Glutamatergic neuron (in vitro differentiated cells): ENCODE measurements at places on chromosomes 2 and 18. TPM values are rescaled to one million over a fixed set of nuclear protein-coding genes. Genes with fewer than 3 reads are reported as not detected.

GRCh38 chr2:190459881-190460280 lies 51.7 kb downstream of the MFSD6 start:
- DNase-seq = no peak

DNA sequence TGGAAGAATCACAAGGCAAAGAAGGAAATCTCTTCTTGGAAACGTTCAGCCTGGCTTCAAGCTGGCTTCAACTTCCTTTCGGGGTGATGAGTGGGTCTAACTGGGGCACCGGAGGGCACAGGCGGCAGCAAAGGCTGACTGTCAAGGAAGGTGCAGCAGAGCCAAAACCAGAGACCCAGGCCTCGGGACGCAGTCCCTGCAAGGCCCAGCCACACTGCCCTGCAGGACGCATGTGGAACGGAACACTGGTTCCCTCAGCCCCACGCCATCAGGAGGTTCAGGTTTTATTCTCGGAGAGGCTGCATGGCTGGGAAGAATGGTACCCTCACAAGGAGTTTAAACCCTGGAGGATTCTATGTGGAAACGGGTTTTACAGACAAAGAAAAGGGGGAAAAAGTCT lies 165.5 kb downstream of the HDAC4 start:
- DNase-seq = no peak

- no peak for DNase-seq
These were observed 42.3 kb upstream of the MYO1B start for GRCh38 chr2:191202881-191203397.

DNA sequence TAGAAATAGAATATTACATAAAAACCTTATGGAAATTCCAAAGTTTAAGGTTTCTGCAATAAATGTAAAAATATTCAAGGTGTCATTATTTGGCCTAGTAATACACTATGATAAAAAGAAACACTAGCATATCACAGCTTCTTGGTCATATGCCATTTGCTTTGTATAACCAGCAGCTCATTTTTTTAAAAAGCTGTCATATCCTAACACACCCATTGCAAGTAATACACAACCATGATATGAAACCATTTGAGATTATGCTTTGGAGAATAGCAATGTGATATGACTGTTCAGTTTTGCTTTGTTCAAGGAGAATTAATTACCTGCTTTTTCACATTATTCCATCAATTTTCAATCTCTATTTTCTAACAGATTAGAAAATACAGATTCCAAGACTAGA lies 149.0 kb downstream of the IKZF2 start:
- DNase-seq = no peak

- DNase-seq = no peak
These were observed 257.0 kb downstream of the MREG start for GRCh38 chr2:215756346-215756730.

DCC gene
- total RNA-seq = 5.6 TPM

DNA sequence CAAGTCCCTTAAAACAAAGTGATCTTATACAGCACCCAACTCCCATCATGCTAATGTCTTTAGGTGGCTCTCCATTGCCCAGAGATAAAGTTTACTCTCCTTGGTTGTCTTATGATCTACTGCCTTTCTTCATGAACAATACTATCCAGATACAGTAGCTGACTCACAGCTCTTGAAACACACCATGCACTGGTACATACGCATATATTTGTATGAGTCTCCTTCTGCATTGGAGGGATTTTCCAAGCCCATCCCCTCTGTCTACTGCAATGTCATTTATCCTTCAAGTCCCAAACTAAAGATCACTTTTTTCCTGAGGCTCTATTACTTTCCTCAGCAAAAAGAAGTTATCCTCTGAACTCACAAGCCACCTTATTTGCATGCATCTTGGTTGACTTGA lies 84.7 kb upstream of the LRATD1 start:
- DNase-seq = no peak

DNA sequence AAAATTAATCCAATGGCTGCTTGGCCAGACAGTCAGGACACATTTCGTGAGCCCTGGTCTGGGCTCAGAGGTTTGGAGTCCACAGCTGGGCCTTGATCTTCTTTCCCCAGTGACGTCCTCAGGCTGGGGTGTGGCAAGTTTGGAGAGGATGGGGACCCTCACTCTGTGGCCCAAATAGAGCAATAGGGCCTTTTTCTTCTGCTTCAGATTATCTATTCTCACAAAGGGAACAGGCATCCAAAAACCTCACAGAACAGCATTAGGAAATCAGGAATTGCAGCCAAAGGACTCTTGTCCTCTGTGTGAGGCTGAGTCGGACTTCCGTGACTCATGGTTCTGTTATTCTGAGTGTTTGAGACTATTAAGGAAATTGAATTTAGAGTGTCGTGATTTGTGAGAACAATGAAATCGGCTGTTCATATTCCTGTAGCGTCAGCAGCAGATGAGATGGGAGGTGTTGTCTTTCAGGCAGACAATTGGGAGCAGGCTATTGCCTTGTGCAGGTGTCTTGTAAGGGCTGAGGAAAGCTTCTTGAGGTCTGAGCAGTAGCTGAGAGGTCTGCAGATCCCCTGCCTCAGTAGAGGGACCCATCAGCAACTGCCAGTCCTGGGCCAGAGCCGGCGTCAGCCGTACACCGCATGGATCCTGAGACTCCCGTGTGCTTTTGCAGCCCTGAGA lies 113.8 kb downstream of the SH3RF3 start:
- DNase-seq = no peak

RIT2 gene
- total RNA-seq = not detected

AKAIN1 gene
- total RNA-seq = 14.1 TPM

MC2R gene
- not detected for total RNA-seq

- DNase-seq = no peak
These were observed 1184.7 kb upstream of the NXPH2 start for GRCh38 chr2:139964721-139965440.

DNA sequence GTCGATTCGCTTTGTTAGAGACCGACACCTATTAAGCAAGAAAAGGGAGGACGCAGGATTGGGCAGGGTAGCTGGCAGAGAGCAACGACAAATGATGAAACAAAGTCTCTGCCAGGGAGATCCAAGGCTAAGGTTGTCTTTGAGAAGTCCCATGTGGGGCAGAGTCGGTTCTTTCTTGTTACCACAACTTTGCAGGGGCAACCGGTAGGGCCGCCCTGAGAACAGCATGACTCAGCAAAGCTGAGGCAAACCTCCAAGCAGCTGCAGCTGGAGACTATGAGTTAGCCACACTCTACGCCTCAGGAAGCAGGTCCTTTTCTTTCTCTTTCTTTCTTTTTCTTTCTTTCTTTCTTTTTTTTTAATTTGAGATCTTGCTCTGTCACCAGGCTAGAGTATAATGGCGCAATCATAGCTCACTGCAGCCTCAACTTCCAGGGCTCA lies 452.3 kb upstream of the ID2 start:
- DNase-seq = no peak

SULT1C3 gene
- not detected for total RNA-seq

DNA sequence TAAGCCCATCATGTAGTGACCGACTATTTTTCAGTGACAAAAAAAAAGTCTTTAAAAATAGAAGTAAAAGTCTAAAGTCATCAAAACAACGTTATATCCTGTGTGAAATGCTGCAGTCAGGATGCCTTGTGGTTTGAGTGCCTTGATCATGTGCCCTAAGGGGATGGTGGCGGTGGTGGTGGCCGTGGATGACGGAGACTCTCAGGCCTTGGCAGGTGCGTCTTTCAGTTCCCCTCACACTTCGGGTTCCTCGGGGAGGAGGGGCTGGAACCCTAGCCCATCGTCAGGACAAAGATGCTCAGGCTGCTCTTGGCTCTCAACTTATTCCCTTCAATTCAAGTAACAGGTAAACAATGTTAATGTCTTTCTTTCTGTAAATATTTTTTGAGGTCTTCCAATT lies at the start of gene CD28:
Gene CD28, plus strand, starts transcription at position 237 of the 400 bp plus-strand sequence. Its CDS starts 58 bp downstream, at position 295.
- DNase-seq = no peak

GRCh38 chr2:241230435-241230834 lies 42.0 kb downstream of the ANO7 start:
- no peak for DNase-seq

DNA sequence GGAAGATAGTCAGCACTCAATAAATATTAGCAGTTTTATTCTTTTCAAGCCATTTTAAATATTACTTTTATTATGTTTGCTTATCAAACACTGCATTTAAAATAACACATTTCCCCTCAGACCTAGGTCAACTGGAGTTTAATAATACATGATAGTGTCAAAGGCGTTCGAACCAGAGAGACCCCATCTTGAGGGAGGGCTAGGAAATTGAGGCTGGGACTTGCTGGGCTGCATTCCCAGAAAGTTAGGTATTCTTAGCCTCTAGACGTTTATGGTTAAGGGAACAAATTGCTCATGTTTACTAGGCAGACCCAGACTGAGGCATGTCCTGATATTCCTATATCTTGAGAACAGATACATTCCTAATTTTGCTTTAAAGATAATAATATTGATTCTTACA lies 426.5 kb downstream of the METTL4 start:
- no peak for DNase-seq

GRCh38 chr2:159169187-159169586 lies 117.3 kb downstream of the WDSUB1 start:
- no peak for DNase-seq

DNA sequence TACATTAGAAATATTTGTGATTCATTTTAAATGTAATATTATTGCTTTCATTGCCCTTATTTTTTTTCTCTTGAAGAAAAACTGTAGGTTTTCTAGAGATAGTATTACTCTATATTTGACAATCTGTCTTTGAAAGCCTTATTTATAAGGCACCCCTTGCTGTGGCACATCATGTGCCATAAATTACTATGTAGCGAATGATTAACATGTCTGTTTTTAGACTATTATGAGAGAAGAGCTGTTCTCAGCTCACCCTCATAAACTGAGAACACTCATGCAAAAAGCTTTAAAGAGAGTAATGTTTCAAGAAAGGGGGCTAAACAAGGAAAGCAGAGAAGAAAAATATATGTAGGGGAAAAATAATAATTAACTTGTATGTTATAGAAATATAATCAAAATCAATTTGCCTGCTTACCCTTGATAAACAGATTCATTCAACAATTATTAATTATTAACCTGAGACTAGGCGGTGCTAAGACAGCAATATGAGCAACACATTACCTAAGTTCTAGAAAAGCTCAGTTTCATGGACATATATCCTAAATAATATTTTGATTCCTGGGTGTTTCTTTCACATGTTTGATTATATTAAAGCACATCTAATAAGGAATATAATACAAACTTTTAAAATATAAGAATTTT lies 69.0 kb downstream of the RAB3GAP1 start:
- no peak for DNase-seq

DNA sequence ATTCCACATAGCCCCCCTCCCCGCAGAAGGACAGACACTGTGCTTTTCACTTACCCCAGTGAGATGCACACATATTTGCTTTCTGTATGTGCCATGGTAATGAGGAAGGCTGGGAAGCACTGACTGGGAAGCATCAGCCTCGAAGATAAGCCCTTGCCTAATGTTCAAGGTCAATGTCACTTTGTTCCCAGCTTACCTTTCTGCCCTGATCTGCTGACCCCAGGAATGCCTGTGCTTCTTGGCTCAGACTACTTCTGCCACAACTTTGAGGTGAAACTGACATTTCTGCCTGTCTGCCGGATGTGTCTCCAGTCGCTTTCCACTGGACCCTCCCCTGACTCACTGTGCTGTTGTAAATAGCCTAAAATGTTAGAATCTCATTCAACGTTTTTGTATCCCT lies 183.8 kb downstream of the PTPRM start:
- no peak for DNase-seq

- peak; percentile 55 for DNase-seq
These were observed 5.2 kb downstream of the TMEM127 start for GRCh38 chr2:96260387-96261260.

M1AP gene
- total RNA-seq = 0.81 TPM

GRCh38 chr2:37602040-37602439 lies 69.4 kb downstream of the CDC42EP3 start:
- no peak for DNase-seq

GRCh38 chr2:177422271-177422670 lies 29.7 kb downstream of the AGPS start:
- no peak for DNase-seq

- DNase-seq = no peak
These were observed 42.9 kb downstream of the XDH start for GRCh38 chr2:31371691-31372090.

- no peak for DNase-seq
These were observed 2.4 kb downstream of the CWC22 start for GRCh38 chr2:180004731-180005130.

DNA sequence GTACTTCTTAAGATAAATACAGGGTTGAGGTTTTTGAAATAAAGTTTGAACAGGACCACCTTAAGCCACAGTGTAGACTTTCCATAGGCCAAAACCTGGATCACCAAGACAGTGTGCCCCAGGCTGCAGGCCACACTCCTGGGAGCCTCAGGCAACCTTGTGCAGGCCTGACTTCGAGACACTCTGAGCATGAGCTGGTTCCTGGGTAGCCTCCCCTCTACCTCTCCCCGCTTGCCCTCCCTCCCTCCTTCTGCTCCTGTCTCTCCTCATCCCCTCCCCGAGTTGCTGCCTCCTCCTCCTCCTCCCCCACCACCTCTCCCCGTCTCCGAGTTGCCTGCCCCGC lies 10.6 kb upstream of the PROC start:
- no peak for DNase-seq

- no peak for DNase-seq
These were observed 142.1 kb downstream of the ARHGAP28 start for GRCh38 chr18:6871566-6871965.

- DNase-seq = no peak
These were observed 440.0 kb downstream of the THSD7B start for GRCh38 chr2:137205324-137205723.

- no peak for DNase-seq
These were observed 97.0 kb downstream of the MBP start for GRCh38 chr18:77035380-77036187.

GRCh38 chr2:240157147-240157470 lies 16.7 kb upstream of the OTOS start:
- DNase-seq = no peak

TFPI gene
- 0.59 TPM for total RNA-seq

ACP1 gene
- total RNA-seq = 86.1 TPM

- DNase-seq = no peak
These were observed 232.9 kb upstream of the STK17B start for GRCh38 chr2:196404276-196404675.

DNA sequence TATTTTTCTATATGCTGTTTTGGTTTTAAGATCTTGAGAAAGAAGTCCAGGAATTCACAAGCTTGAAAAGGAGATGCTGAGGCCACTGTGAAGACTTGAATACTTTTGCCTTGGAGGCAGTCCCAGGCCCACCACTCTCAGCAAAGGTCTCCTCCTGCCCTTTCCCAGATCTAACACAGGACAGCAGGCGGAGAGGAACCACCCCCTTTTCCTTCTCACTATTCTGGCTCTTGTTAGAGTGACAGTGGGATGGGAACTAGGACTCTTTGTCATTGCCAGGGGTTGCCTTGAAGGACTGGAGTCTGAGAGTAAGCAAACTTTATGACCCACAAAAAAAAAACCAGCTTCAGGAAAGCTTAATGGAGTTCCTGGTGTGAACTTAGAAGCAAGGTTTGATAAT lies 54.7 kb downstream of the E2F6 start:
- no peak for DNase-seq

- no peak for DNase-seq
These were observed 636.2 kb upstream of the CHAC2 start for GRCh38 chr2:53131416-53131815.

DNA sequence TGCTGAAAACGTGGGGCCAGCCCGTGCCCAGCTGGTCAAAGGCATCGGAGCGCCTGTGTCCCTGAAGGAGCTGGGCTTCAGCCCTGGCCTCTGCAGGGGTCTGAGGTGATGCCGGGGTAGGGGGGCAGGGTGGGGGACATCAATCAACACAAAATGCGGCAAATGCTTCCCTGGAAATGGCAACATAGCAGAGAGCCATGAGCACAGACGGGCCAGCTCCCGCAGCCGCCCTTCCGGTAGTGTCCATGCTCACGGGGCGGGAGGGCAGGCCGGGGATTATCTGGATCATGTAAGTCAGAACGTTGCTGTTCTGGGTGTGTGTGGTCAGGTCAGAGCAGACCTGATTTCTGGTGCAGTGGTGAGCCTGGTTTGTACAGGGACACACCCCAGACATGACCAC lies 56.5 kb upstream of the TWIST2 start:
- DNase-seq = no peak
